ENCODE measurements at places on chromosomes 4 and X.
A peak's percentile ranks its signal among the peaks of the same experiment; 100 is the strongest.

DNA sequence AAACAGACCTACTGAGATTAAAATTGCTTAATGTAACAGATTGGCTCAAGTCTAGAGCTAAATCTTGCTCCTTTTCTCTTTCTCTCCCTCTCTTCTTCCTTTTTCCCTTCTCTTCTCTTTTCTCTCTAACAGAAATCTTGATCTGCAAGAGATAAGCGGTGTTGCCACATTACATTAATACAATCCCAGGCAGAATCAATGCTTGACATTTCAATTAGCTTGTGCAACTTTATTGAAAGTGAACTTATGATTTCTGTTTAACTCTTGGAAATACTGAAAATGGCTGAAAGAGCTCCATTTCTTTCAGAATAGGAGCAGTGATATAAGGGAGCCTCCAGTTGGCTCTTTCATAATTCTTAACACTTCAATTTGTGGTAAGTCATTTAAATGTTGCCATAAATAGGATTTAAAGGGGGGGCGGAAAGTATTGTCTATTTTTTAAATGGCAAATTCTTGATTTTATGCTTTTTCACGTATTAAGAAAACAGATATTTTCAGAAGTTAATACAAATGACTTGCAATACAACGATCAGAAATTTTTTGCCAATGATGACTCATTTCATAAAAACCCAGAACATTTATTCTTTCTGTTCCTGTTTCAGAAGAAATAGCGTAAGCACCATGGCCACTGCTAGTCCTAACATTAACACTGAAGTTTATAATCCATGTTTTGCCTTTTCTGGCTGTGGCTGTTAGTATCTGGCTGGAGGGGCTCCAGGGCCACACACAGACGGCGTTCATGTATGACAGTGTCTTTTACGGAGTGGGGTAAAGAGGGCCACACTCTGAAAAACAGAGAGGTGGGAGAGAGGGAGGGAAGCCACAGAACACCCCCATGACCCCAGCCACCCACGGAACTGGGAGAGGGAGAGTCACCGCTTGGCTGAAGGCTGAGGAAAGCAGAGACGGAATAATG is 115.7 kb upstream of the FAT1 start:
- peak; percentile 59 for DNase-seq

- no peak for DNase-seq
These were observed 109.4 kb downstream of the GPR143 start for GRCh38 chrX:9656277-9656676.

GRCh38 chrX:50154429-50154828 is 46.4 kb downstream of the AKAP4 start:
- DNase-seq: no peak

DNA sequence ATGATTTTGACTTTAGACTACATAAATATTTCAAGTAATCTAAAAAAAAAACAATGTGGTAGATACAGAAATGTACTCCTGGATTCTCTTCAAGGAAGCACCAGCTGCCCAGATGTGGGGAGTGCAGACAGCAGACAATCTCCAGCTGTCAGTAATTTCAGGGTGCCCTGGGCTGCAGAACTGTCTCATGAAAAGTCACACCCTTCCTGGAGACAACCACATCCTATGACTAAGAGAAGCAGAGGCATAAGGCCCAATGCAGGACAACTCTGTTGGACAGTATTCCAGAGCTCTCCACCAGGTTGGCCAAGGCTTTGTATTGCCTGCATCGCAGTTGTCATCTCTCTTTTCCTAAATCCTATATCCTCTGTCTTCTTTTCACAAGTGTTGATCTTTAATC is 34.4 kb upstream of the BLTP1 start:
- peak; percentile 15 for DNase-seq

DNA sequence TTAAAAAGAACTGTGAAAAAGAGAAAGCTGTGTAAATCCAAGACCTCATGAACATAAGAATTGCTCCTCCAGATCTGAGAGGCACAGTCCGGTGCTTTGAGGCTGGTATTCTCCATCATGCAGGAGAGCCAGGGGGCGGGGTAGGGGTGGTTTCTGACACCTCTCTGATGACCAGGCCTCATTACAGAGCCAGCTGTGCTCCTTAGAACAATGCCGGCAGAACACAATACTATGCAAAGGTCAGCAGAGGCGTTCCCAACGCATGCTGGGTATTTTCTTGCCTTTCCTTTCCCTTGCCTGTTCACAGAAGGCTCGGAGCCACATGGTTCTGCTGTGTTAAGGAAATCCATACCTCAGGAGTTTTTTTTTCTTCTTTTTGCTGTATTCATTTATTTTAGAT is 91.2 kb upstream of the SOD3 start:
- DNase-seq: no peak

GRCh38 chr4:117001077-117001476 is 84.3 kb downstream of the TRAM1L1 start:
- DNase-seq: no peak

DNA sequence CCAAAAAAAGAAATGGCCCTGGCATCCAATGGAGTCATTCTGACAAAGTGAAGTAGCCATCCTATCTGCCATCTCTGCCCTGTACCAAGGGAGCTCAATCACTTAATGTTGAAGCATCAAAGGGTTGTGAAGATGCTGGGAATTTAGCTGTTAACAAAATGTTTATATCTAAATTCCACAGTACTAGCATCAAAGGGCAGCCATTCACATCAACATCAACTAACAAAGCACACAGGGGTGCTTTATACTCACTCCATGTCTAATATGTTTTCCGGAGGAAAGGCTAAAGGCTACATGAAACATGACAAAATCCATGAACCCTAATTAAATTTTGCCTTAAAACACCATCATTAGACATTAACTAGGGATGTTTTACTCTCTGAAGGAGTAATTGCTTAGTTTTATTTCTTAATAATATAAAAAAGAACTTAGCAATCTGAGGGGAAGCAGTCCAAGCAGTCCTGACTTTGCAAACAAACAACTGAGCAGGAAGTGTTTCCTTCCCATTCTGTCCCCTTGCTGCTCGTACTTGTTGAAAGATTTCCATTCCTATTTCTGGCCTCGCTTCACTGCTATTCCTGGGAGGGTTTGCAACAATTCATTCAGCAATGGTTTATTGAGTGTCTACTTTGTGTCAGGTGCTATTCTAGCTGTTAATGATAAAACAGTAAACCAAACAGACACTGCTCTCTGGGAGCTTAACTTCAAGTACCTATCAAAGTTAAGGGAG is 208.6 kb upstream of the SLC7A11 start:
- no peak for DNase-seq

DNA sequence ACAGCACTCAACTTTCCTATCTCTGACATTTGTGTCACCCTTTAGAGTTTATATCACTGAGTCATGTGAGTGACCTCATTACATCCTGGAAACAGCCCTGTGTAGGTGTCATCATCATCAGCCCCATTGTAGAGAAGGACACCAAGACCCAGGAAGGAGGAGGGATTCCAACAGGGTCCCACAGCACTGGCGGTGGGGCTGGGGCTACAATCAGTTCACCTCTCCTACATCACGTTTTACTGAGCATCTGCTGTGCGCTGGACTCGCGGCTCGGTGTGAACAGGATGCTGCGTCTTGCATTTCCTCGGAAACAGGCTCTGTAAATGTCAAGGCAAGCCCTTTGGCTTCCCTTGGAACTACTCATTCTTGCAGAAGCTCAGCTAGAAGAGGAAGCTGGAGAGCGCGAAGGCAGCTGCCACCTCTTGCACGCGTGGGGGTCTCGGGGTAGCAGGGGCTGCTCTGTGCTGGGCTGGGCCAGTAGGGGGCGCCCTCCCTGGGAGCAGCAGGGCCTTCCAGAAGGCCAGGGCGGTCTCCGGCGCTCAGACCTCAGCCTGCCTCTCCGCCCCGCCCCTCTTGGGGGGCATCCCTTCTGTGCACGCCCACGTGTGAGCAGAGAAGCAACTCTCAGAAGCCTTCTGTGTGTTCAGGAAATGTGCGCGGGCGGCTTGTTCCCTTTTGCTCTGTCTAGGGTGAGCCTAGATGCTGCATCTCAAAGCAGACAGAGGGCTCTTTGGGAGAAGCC is 29.0 kb downstream of the REELD1 start:
- DNase-seq: no peak

- no peak for DNase-seq
These were observed 110.7 kb downstream of the MFAP3L start for GRCh38 chr4:169915545-169915944.

GRCh38 chr4:17232566-17233253 is 279.2 kb downstream of the QDPR start:
- peak; percentile 78 for DNase-seq

DNA sequence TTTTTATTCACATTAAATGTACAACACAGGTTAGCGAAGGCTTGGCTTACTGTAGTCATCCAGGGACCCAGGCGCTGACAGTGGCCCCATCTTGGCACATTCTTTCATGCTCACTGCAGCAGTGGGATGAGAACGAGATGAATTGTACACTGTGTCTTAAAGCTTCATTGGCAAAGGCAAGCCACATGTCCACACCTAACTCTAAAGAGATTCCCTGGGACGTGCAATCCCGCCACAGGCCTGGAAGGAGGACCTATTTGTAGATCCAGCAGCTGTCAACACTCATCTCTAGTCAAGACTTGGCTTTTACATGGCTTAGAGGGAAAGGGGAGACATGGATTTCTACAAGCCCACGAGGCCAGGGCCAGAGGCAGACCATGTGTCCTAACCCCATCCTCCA is 16.1 kb upstream of the CXCR3 start:
- no peak for DNase-seq

- DNase-seq: no peak
These were observed 53.7 kb downstream of the MID1 start for GRCh38 chrX:10566716-10567097.

DNA sequence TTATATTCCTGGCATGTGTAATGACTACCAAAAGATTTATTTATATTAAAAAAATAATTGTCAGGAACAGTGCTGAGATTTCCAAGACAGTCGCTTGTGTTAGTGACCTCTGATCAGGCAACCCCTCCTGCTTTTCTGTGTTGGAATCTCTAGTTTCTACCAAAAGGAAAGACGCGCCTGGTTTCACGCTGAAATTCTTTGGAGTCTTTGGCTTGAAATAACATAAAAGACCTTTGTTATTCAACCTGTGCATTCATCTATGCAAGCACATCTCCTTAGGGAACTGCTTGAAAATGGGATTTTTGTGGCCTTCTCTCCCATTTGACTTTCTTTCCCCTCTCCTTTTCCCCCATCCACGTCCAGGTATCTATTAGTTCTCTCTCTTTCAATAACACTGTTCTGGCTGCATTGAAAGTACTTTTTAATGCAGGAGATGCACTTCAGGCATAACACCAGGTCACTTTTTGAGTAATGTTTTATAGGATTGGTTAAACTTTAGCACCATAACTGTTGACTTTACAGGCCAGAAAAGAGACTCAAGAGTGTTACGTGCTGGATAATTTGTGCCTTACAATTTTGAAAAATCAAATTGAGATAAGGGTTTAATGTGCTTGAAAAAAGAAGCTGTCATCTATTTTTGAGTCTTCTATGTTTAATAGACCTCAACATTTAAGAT is 172.7 kb downstream of the GPAT3 start:
- no peak for DNase-seq

DNA sequence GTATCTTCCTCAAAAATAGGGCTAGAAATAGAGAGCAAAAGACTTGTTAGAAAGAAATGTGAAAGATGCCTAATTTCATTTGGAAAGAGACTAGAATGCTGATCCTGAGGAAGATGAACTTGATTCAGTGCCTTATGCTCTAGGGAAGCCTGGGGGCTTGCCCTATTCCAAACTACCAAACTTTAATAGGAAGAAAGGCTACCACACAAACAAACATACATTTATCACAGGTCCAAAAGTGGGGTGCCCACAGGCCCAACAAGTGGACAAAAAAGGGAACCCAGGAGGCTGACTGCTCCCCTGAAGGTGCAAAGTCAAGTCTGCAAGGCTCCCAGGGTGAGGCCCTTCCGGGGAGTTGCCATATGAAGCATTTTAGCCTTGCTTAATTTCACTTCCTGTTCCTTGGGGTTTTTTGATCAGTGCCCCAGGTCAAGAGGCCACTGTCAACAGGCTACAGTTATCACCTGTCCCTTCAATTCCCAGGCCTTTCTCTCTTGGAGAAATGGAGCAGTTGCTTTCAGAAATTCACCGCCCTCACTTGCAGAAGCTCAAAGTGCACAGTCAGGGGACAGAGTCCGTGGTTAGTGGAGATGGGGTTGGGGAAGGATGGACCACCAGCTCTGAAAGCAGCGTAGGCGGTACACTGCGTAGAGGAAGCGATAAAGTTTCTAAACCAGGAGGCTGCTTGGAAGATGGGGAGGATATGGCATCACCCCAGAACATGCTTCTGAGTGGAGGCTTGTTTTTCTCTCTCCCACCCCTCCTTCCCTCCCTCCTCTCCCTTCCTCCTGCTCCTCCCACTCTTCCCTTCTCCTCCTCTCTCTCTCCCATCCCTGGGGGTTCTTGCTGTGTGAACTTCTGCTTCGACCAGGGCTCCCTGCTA is 36.4 kb downstream of the TMEM154 start:
- no peak for DNase-seq

GRCh38 chrX:149275836-149276235 is 229.3 kb downstream of the IDS start:
- DNase-seq: no peak

GRCh38 chr4:26048950-26049349 is 134.9 kb downstream of the SMIM20 start:
- peak; percentile 51 for DNase-seq

- DNase-seq: peak; percentile 64
These were observed 97.4 kb downstream of the COL4A5 start for GRCh38 chrX:108537005-108537404.

DNA sequence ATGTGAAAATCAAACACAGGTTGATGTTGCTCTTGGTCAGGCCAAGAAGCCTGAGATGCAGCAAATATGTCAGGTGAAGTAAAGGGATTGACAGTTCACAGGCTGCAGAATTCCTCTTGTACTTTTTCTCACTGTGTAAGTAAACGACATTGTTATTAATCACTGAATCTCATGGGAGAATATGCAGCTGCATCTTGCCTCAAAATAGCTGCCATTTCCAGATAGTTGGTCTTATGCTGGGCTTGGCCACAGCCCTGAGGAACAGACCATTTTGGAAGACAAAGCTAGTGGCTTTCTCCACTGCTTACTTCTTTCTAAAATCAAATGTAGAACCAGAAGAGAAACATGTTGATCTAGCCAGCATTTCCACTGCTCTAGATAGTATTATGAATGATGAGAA is 403.4 kb upstream of the NR3C2 start:
- no peak for DNase-seq

DNA sequence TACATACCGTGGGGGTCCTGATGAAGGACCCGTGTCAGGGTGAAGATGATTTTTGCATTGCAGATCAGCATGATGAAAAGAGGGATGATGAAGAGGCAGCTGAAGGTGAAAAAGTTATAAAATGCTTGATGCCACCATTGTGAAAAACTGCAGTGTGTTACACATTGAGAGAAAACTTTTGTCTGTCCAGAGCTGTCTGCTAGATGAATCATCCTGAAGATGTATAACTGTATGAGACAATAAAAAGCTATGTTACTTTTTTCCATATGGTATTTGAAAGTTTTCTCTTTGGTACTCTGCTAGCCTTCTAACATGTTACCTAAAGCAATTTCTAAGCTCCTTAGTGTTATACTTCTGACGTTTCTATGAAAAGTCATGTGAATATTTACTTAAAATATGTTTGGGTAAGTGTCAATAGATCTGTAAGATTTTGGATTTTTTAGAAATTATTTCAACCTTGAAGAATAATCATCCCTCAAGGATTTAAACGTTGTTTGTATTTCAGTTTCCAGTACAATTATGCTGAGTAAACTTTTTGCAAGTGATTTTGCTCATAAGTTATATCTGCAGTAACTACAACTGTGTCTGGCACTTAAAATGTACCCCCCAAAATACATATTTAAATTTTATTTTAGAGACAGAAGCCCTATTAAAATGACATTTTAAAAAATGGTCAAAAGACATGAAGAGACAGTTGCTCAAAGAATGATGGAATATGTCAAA is 9.5 kb downstream of the GNRHR start:
- peak; percentile 29 for DNase-seq

Data from adipocyte (in vitro differentiated cells).